ENCODE measurements at places on chromosomes 2 and 18.
A peak's percentile ranks its signal among the peaks of the same experiment; 100 is the strongest.

DNA sequence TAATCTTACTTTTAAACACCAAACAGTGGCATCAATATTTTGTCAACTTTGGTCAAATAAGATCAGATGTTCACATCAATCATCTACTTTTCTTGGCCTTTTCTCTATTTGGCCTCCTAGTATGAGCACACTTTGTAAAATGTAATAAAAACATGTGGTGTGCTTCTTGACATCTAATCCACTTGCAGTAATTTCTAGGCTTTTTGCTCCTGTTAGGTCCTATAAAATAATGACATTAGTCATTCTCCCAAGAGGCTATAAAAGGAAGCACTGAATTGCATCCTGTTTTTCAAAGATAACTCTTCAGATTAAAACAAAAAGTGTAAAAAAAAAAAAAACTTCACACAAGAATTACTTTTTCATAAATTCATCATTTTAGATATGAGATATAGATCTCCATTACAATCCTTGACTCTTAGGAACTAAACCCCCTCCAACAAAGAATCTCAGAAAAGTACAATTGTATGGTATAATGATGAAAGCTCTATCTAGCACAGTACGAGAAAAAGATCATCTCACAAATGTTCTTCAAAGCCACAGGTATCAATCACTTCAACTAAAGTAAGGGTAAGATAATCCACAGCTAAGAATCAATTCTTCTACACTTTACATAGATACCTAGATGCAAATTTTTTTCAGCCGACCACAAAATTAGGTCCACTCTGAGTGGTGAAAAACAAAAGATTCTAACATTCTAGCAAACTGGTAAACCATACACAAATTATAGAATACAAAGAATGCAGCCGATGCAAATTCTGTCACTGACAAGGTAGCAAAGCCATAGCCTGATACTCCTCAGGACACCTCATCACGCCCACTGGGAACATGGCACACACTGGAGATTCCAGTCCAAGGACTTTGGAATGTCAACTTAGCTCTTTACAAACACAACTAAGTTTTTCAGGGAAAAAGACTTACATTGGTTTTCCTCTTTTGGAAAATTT, 2.7 kb downstream of the BCL2 start:
- peaks cover 52% of the 10 kb centered on the region for H3K4me1 ChIP-seq
- H3K27ac ChIP-seq: peak overlapping the region; percentile 97
- no peaks in the 10 kb centered on the region for H3K27me3 ChIP-seq
- H3K4me3 ChIP-seq: peak overlapping the region; percentile 94
- peaks cover 56% of the 10 kb centered on the region for H3K36me3 ChIP-seq

DNA sequence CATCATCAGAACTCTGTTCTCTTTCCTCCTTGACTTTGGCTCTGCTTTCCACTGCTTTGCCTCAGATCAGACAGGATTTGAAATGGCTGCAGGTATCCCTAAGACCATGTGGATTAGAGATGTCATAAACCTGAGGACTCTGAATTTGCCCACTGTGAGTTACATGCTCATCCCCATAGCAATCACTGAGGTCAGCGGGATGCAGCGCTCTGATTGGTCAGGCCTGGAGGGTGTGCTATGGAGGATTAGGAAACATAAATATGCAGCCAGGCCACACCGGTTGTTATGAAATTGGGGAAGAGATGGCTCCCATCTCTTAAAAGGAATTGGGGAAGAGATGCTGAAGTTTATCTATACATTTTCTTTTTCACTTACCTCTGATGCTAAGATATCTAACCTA, 73.7 kb upstream of the DNAJC10 start:
- H3K27me3 ChIP-seq: peaks cover 5% of the 10 kb centered on the region
- no peak overlapping the region for H3K27ac ChIP-seq
- DNase-seq: peak; percentile 26
- H3K4me1 ChIP-seq: no peaks in the 10 kb centered on the region
- H3K4me3 ChIP-seq: no peak overlapping the region

DNA sequence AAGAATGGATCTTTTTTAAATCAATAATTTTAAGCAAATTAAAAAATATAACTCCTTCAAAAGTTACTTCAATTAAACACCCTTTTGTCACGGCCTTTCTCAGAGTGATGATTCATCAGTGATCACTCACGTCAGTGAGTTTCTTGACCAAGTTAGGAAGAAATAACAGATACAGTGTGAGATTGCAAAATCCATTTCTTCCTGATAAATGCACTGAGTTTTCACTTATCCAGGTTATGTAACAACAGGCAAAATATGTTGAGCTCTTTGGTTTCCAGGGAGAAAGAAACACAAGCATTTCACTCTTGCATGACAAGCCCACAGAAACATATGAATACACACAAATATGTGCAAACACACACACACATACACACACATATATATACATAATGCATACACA, 195.9 kb upstream of the CYRIA start:
- H3K36me3 ChIP-seq: no peaks in the 10 kb centered on the region
- H3K4me1 ChIP-seq: no peaks in the 10 kb centered on the region
- H3K4me3 ChIP-seq: no peak overlapping the region
- DNase-seq: no peak
- peaks cover 15% of the 10 kb centered on the region for H3K27me3 ChIP-seq

DNA sequence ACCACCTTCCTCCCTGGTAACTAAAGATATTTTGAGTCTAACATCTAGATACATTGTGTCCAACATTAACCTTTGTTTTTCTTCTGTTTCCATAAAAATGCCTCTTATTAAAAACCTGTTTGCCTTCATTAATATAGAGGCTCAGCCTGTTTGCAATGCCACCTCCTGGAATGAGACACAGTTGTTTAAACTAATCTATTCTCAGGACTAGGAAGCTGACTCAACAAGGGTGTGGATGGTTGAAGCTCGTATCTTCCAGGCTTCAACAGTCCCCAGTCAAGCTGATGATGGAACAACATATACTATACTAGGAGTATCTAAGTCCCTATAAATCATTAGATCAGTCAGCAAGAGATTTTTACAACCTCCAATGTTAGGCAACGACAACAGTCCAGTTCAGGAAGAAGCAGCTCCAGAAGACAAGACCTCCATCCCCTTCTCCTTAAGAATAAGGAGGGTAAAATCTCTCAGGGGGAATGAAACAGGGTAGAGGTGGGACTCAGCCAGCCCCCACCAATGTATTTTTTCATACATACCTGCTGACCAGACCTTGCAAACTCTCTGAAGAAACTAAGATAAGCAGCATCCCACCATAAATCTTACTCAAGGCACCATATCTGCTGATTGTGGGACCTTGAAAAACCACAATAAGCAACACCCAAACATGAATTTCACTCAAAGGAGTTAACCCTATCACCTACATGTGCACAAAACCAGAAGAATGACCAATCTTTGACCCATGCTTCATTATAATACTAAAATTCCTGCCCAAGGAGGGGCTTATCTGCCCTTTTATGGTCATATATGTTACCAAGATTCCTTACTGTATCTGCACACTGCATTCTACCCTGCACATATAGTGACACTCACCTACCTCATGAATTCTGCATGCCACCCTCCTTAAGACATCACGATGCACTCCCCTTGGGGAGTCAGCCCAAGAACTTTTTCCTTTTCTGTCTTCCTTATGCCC, 21.4 kb downstream of the ZNF24 start:
- H3K27ac ChIP-seq: no peak overlapping the region
- no peak for DNase-seq
- H3K4me3 ChIP-seq: no peak overlapping the region

GRCh38 chr18:38557006-38557405, 991.4 kb upstream of the CELF4 start:
- DNase-seq: no peak
- no peak overlapping the region for H3K27ac ChIP-seq
- H3K4me1 ChIP-seq: no peaks in the 10 kb centered on the region
- no peak overlapping the region for H3K4me3 ChIP-seq
- H3K36me3 ChIP-seq: no peaks in the 10 kb centered on the region
- H3K27me3 ChIP-seq: no peaks in the 10 kb centered on the region

DNA sequence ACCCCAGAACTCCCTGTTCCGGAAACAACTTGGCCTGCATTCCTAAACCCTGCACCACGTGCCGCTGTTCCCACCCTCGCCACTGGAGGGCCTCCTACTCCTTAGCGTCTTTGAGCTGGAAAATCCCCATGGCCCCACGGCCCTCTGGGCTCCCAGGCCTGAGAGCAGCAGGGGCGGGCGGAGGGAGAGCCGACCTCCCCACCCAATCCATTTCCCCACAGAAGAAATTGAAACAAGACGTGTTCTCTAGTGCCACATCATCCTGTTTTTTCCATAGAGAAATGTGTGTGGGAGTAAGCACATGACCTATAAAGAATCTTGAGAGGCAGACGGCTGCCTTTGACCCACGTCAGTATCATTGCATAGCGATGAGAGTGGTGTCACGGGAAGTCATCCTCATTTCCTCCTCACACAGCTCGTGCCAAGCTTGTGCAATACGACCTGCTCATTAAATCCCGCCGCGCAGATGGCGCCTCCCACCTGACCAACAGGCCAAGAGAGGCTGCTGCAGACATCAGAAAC, 79.2 kb downstream of the LAMA1 start:
- peak overlapping the region; percentile 21 for H3K27ac ChIP-seq
- DNase-seq: no peak
- H3K36me3 ChIP-seq: no peaks in the 10 kb centered on the region
- no peak overlapping the region for H3K4me3 ChIP-seq

GRCh38 chr2:157792335-157793052, 83.6 kb downstream of the ACVR1 start:
- H3K4me1 ChIP-seq: peaks cover 5% of the 10 kb centered on the region
- no peaks in the 10 kb centered on the region for H3K27me3 ChIP-seq
- no peak for DNase-seq
- no peak overlapping the region for H3K27ac ChIP-seq

Measured in stimulated activated naive B cell treated with anti-CD40 and anti-IgM and Interleukin-4, amounts not matched to agents 10 μg/mL and 1 μg/mL and 100 μg/mL, for 72 hours (primary cell).